Right renal cortex interstitium (tissue), 3 donors: ENCODE measurements at places on chromosomes 1 and 21. TPM values are rescaled to one million over a fixed set of nuclear protein-coding genes. Genes with fewer than 3 reads are reported as not detected.

Gene CFAP45
- 4.1 TPM for polyA plus RNA-seq

Gene CFAP107
- 1.5 TPM for polyA plus RNA-seq

Gene PDXK
- 72.1 TPM for polyA plus RNA-seq

DNA sequence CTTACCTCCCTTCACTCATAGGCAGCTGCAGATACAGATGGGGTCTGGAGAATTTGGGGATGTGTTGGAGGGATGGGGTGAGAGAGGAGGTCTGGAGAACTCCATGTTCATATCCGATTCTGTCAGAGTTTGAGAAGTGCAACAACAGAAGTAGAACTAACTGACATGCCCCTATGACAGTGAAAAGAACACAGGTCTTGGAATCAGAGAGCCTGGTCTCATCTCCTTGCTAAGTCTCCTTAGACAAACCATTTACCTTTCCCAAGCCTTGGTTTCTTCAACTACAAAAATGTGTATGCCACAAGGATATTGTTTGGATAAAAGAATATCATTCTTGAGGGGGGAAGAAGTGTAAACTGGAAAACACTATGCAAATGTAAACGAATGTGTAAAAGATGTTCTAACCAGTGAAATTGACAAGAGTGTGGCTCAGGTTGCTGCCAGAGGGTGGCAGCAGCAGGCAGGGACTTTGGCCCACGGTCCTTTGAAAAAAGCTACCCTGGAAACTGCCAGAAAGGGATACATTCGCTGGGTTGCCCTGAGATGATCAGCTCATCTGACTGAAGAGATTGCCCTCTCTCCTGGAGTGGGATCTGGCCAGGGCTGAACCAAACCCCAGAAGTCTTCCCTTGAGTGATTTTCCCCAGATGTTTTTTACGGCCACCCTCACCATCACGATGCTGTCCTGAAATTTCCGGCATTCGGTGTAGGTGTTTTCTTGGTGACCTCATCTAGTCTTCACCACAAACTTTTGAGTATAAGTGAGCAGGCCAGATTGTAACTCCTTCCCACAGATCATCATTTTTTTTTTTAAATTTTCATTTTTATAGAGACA is 17.0 kb upstream of the CD2 start:
- DNase-seq = peak; percentile 23

DNA sequence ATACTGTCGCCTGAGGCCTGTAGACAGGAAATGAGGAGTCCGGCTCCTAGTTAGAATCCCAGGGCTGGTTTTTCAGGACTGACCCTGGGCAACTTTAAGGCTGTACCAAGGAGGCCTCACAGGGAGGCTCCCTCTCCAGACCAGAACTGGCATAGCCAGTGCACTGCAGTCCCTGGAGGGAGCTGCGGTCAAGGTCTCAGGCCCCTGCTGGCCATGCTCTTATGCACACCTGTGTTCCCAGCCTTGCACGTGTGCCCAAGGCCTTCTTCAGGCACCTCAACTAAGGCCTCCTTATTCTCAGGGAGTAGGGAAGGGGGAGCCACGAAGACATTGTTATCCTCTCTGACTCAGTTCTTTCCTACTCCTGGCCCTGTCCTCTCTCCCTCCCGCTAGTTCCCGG is 22.0 kb upstream of the IFNAR1 start:
- DNase-seq = no peak

Gene LPAR3
- 1.2 TPM for polyA plus RNA-seq

DNA sequence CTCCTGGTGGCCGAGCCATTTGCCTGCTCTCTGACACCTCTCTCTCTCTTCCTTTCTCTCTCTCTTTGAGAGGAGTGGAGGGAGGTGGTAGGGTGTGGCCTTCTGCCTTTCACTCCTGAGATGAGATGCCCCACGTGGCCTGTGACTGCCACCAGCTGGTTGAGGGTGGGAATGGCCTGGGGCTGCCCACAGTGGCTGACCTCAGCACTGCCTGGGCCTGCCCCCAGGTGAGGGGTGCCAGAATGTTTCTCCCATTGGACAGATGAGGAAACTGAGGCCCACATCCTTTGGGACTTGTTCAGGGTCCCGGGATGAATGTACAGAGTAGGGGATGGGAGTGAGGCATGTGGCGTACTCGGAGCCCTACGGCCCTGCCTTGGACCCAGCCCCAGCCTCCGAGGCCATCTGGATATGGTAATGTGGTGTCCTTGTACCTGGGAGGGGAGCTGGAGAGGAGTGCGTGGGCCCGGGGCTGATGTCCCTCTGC is 12.7 kb upstream of the C1orf167 start:
- no peak for DNase-seq

Gene FAM229A
- polyA plus RNA-seq = 4.1 TPM
